Stomach (tissue), 19 donors: ENCODE measurements at places on chromosomes 2 and 18. TPM values are rescaled to one million over a fixed set of nuclear protein-coding genes. Genes with fewer than 3 reads are reported as not detected.

Gene NAT8
- total RNA-seq = not detected

Gene DSG2
- 18.1 TPM for total RNA-seq

Gene PSMA8
- total RNA-seq = not detected

Gene AGAP1
- 70.7 TPM for total RNA-seq

- no peak for DNase-seq
- H3K4me3 ChIP-seq = no peak overlapping the region
- H3K4me1 ChIP-seq = no peaks in the 10 kb centered on the region
- H3K36me3 ChIP-seq = no peaks in the 10 kb centered on the region
- no peaks in the 10 kb centered on the region for H3K27me3 ChIP-seq
These were observed 117.3 kb downstream of the DPP4 start for GRCh38 chr2:161956738-161957137.

- no peaks in the 10 kb centered on the region for H3K27me3 ChIP-seq
- no peak overlapping the region for H3K4me3 ChIP-seq
- peak; percentile 58 for DNase-seq
- peaks cover 9% of the 10 kb centered on the region for H3K4me1 ChIP-seq
- no peaks in the 10 kb centered on the region for H3K36me3 ChIP-seq
These were observed 45.6 kb upstream of the ITGAV start for GRCh38 chr2:186544255-186544675.

DNA sequence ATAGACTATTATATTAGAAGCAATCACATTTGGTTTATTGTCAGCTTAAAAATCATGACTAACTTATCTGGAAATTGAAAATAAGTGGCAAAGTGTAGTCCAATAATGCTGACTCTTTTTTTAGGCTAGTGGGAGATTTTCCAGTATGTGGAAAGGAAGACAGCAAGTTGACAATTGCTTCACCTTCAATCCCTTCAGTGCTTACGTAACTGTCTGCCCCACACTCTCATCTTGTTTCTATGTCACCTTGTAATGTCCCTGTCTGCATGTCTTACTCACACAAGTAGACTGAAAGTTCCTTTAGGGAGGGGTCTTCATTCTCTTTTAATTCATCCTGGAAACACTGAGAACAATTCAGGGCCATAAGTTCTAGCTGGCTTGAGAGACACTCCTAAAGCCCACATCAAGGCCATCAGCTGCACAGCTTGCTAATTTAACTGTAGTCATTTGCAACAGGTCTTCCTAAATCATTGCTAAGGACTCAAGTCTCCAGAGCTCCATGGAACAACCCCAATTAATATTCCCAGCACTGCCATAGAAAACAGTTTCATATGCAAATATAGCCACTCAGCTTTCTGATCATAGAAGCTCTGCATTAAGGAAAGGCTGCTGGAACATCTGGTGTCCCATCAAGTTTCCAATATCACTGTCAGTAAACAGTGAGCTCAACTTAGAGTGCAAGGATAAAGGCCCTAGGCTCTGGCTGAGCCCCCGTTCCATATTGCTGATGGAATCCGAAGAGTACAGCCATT lies 230.5 kb downstream of the ETAA1 start:
- DNase-seq = no peak
- no peaks in the 10 kb centered on the region for H3K27me3 ChIP-seq

GRCh38 chr2:240627736-240628506 lies 2.6 kb downstream of the GPR35 start:
- H3K36me3 ChIP-seq = peaks cover 16% of the 10 kb centered on the region
- H3K4me3 ChIP-seq = no peak overlapping the region
- peaks cover 13% of the 10 kb centered on the region for H3K4me1 ChIP-seq
- H3K27me3 ChIP-seq = no peaks in the 10 kb centered on the region

DNA sequence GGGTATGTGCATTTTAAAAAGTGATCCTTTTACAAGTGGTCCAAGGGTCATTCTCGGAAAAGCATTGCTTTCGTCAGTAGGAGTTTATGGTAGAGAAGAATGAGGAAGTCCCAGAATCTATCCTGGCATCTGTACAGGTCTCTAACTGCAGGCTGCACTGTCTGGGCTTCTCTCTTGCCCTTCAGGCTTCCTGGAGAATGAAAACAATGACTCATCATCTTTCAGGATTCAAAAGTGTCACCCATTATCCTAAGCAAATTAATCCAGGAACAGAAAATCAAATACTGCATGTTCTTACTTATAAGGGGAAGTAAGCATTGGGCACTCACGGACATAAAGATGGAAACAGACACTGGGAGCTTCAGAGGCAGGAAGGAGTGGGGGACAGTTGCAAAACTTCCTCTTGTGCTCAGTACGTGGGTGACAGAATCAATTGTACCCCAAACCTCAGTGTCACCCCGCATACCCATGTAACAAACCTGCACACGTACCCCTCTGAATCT lies 60.2 kb upstream of the TXNDC2 start:
- no peaks in the 10 kb centered on the region for H3K27me3 ChIP-seq
- H3K4me1 ChIP-seq = peaks cover 21% of the 10 kb centered on the region
- no peak for DNase-seq

DNA sequence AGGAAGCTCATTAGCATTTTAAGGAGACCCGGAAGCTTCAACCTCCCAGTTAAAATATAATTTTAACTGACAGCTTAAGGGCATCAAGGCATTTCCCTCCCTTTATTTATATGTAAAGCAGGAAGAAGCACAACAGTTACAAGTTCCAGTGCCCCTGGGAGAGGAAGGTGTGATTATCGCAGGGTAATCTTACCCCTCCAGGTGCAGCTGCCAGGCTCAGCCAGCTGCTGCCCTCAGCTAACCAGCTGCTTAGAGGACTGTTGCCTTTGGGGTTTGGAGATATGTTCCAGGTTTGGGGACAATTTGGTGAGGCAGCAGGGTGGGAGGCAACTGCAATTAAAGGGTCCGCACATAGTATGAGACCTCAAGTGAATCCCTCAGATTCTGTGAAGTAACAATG lies 55.3 kb upstream of the SETBP1 start:
- no peaks in the 10 kb centered on the region for H3K27me3 ChIP-seq
- H3K27ac ChIP-seq = no peak overlapping the region
- H3K4me3 ChIP-seq = no peak overlapping the region
- no peak for DNase-seq
- no peaks in the 10 kb centered on the region for H3K4me1 ChIP-seq

DNA sequence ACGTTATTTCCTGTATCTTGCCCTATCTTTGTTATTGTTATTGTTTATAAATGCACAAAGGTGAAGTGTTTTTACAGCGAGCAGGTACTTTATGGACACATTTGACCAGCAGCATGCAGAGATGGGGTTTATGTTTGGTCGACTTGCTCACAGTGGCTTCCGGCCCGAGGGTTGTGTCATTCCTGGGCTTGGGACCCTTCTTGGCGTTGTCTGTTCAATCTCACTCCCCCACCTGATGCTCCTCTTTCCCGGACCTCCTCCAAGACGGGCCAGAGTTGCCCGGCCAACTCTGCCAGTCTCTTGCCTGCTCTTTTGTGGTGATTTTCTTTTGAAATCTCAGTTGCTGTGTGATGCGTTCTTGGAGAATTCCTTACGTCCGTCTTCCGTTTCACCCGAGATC lies 153.9 kb downstream of the TWIST2 start:
- no peaks in the 10 kb centered on the region for H3K36me3 ChIP-seq
- H3K27ac ChIP-seq = no peak overlapping the region
- H3K4me3 ChIP-seq = no peak overlapping the region
- no peaks in the 10 kb centered on the region for H3K27me3 ChIP-seq
- no peaks in the 10 kb centered on the region for H3K4me1 ChIP-seq

DNA sequence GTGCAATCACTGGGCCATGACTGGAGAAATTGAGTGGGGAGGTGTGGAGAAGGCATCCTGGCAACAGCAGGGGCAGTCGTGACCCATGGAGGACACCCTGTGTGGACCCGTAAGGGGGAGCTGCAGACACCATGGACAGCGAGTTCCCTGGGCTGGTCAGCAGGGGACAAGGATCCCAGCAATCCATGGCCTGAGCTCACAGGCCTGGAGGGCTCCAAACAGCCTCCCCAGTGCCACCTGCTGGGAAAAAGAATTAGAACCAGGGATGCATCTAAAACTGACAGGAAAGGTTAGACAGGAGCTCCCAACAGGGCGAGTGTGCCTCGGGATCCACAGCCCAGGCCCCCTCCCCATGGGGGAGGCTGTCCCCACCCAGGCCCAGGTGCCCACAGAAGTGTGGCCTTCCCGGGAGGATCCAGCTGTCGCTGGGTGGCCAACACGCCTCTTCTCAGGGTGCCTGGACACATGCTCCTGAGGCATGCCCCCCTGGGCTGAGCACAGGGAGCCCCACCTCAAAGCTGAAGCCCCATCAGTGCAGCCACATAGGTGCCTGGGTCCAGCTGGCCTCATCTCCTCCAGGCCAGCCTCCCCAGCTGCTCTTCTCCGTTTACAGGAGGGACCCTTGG lies 20.5 kb upstream of the KIF1A start:
- peak; percentile 87 for DNase-seq
- H3K27ac ChIP-seq = no peak overlapping the region
- H3K27me3 ChIP-seq = no peaks in the 10 kb centered on the region
- no peaks in the 10 kb centered on the region for H3K36me3 ChIP-seq
- no peak overlapping the region for H3K4me3 ChIP-seq

DNA sequence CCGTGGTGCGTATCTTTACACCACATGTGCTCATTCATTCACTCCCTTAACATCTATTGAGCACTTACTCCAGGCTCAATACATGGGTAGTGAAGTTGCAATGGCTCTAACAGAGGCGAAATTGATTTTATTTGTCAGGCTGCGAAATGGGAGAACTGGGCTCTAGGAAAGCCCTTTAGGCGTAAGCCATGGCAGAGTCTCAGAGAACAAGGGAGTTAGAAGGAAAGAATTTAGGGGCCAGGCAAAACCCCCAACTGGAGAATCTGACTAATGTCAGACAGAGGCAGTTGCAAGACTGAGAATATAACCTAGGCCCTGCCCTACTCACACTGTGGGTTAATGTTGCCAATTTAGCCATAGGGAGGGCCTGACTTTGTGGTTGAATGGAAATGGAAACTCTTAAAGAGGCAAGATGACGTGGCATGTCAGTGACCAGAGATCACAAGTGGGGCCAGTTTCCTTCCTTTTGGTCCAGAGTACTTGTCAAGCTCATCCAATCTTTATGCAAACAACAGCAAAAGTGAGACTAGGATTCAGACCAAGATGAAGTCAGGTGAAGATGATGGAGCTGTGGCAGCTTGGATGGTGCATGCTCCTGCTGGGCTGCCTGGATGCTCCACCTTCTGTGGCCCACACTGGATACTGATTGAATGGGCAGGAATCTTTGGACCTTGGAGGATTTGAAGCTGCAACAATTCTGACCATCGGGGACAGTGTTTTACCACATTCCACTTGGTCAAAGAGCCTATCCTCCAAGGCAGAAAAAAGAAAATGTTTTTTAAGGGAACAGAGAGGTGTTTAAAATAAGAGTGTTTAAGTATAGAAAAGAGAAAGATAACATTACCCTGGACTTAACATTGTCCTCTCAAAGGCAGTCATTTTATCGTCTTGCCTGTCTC lies 92.2 kb downstream of the CAPN13 start:
- no peaks in the 10 kb centered on the region for H3K27me3 ChIP-seq
- no peaks in the 10 kb centered on the region for H3K36me3 ChIP-seq
- H3K4me3 ChIP-seq = no peak overlapping the region
- H3K27ac ChIP-seq = no peak overlapping the region
